8988T (cell line): ENCODE measurements at places on chromosomes 3 and 15.

DNA sequence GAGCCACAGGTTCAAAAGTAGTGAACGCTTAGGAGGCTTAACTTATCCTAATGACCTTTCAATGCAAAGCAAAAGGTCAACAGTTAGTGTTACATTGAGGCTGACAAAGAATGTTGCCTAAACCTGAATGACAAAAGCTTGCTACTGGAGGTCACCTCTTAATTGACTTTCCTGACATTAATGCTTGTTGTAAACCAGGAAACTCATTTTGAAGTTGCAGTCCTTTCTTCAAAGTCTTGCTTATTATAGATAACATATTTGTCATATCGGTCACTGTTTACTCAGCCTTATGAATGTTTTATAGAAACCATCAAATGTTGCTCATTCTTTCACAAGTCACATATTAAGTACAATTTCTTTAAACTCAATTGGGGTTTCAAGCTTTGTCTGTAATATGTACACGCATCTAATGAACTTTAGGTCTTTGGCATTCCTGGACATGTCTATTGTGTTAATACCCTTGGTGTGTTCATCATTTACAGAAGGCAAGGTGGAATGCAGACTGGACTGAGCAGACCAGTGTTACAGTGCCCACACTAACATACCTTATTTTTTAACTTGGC, 488.2 kb upstream of the NECTIN3 start:
- DNase-seq: no peak

GRCh38 chr3:13536832-13537231, 12.1 kb upstream of the FBLN2 start:
- DNase-seq: no peak

DNA sequence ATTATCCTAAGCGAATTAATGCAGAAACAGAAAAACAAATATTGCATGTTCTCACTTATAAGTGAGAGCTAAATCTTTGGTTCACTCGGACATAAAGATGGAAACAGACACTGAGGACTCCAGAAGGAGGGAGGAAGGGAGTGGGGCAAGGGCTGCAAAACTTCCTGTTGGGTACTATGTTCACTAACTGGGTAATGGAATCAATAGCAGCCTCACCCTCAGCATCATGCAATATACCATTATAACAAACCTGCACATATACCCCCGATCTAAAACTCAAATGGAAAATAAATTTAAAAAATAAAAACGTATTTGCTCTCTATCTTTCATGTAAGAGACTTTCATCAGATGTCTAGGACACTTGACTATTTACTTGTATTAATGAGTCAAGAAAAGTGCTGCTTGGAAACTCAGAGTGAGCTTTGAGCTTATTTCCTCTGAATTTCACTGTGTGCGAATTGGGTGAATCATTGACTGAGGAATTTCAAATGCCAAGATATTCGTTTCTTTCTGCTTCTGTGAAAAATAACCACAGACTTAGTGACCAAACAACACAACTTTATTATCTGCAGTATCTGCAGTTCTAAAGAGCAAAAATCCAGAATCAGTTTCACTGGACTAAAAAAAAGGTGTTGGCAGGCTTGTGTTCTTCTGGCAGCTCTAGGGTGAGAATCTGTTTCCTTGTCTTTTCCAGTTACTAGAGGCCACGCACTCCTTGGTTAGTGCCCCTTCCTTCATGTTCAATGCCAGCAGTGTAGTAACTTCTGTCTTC, 18.4 kb downstream of the TM4SF18 start:
- no peak for DNase-seq

DNA sequence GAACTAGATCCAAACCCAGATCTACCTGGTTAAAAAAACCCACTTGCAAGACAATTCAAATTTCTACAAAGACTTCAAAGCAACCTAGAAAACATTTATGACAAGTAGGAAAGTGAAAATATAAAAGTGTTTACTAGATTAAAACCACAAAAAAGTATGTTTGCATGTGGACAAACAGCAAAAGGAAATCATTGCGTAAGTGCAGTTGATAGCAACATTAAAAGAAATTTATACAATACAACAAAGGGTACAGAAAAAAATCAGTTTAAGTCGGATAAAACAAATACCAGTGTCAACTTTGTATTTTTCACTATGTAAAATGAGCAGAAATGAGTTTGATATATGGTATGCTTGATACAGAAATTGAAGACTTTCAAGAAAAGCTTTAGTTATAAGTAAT, 2.6 kb downstream of the EIF5A2 start:
- no peak for DNase-seq

- no peak for DNase-seq
These were observed 331.4 kb upstream of the WNT5A start for GRCh38 chr3:55818485-55818884.

DNA sequence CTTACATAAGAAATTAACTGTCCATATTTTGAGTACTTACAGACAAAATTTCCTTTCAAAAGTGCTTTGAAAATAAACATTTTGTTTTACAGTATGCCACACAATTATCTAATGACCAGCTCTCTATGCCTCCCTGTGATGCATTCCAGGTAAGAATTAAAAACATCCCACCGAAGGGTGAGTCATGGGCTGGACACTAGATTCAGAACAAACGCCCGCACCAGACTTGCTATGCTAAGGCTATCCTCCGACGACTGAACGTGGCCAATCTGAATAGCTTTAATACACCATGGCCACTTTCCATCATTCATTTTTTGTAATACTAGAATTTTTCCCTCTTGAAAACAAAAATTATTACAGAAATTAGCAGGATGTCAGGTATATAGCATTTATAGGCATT, 139.8 kb upstream of the TNIK start:
- no peak for DNase-seq

DNA sequence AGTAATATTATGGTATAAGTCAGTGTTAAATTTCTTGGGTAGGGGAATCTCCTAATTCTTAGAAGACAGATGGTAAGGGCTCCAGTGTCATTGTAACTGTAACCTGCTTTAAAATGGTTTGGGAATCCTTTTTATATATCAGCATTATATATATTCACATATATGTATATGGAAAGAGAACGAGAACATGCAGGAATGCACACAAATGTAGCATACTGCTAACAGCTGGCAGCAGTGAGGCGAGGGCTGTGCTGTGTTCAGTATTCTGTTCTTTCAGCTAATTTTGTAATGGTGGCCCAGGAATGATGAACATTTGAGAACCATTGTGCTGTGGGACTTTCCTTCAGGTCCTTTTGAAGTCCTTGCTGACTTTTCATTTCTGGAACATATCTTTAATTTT, 60.8 kb downstream of the EEFSEC start:
- DNase-seq: no peak

GRCh38 chr3:100260081-100260684, 609 bp upstream of the TBC1D23 start:
- peak; percentile 19 for DNase-seq
